ENCODE measurements at places on chromosomes 2 and 18.

GRCh38 chr2:223043164-223043941, 8.6 kb upstream of the KCNE4 start:
- DNase-seq: peak; percentile 60

DNA sequence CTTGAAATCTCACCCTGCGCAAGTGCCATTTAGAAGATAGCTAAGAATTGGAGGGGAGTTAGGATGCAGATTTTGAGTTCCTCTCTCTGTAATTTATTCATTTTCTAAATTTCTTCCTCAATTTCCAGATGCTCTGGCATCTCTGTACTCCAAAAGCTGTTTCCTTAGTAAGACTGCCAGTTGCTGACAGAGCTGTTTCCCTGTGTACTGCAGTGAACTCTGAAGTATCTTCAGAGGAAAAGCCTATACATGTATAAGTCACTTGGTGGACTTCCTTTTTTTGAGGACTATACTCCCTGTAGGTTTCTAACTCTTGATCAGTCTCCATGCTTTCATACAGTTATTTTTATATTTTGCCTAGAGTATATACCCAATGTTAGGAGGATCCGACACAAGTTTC, 1.5 kb upstream of the RESP18 start:
- DNase-seq: no peak

GRCh38 chr2:106117882-106118684, 76.0 kb downstream of the UXS1 start:
- DNase-seq: no peak

DNA sequence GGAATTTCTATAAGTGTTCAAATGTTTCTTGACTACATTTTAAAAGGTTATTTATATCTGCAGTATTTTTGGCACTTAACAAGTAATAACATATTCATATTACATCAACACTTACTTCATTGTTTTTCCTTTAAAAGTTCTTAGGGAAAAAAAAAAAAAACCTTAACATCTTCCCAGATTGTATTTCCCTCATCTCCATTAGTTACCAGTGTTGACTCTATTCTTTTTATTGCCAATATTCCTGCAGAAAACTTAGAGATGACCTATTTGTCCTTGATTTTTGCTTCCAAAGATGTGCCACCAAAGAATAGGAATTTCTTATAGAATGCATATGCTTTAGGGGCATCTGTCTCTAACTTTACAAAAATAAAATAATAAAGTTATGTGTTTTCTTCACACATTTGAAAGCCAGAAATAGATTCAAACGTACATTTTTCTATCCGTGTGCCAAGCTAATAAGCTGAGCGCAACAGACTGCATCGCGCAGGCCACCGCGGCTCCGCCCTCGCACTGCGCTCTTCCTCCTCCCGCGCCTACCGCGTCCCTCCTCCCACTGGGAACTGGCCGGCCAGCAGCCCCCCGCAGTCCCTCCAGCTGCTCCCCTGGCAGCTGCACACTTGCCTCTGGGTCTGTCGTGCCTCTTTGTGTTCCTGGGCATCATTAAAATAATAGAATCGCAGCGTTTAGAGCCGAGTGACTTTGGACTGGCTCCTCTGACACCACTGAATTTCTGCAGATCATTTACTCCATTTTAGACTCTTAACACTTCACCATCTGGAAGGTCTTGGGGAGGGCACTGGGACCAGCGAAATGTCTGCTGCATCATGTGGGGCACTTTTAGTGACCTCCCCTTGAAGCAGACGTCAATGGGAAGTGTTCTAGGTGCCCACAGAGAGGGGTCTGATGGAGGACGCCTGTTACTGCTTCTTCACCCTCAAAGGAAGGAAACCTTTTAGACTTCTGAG, 21.2 kb upstream of the NAB1 start:
- DNase-seq: peak; percentile 34

DNA sequence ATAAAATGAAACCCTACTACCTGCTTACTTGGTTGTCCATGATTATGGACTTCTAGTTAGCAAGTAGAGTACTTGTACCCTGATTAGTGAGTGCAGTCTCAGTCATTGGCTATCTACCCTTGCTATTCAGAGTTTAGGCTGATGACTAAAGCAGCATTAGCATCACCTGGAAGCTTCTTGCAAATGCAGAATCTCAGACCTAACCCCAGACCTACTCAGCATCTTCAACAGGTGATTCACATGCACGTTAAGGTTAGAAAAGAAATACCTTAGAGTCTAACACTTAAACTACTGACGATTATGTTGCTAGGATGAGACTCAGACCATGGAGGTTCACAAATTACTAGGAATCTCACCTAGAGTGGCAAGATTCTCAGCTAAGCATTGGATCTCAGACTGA, 399.9 kb upstream of the FANCL start:
- DNase-seq: no peak

- DNase-seq: no peak
These were observed 31.2 kb downstream of the STK17B start for GRCh38 chr2:196140213-196140612.

- no peak for DNase-seq
These were observed 53.8 kb upstream of the STK17B start for GRCh38 chr2:196225213-196225612.

DNA sequence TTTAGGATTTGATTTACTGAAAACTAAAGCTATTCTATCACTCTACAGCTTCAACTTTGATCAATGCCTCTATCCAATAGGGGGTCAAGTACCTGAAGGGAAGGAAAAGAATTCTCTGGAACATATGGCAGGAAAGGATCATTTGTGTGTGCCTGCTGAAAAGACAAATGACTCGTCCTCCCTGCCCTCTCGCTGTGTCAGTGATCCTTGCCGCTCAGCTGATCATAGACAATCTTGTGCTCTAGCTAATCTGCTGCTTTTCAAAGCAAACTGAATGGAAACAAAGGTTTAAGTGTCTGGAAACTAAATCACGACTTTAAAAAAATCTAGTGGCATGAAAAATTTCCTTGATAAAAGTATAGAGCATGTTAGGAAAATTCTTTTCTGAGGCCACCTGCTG, 75.6 kb upstream of the CPO start:
- DNase-seq: no peak

DNA sequence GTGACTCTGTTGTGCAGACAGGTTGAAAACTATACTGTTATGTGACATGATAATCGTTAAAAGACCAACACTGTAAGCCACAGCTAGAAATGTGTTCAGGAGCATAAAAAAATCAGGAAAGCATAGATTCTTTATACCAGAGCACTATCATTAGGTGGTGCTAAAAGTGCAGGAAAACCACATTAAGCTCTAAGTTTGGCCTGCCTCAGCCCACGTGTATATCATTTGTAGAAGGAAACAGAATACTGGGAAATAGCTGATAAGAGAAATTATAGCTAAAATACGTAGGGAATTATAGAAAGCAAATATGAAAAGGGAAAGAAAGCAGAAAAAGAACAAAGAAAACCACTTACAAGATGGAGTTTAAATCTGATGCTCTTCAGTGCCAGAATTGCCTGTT, 26.5 kb upstream of the C2orf74 start:
- peak; percentile 64 for DNase-seq

- peak; percentile 45 for DNase-seq
These were observed 2.3 kb upstream of the ALKAL2 start for GRCh38 chr2:290090-290722.

- DNase-seq: no peak
These were observed 123.5 kb downstream of the TANC1 start for GRCh38 chr2:159091976-159092375.

All from Kasumi-1 (cell line).